ENCODE measurements at places on chromosomes 1 and 21.

- no peak for DNase-seq
These were observed 61.2 kb downstream of the RGS4 start for GRCh38 chr1:163130225-163130856.

GRCh38 chr1:203063287-203063686 is 22.5 kb downstream of the MYOG start:
- no peak for DNase-seq

DNA sequence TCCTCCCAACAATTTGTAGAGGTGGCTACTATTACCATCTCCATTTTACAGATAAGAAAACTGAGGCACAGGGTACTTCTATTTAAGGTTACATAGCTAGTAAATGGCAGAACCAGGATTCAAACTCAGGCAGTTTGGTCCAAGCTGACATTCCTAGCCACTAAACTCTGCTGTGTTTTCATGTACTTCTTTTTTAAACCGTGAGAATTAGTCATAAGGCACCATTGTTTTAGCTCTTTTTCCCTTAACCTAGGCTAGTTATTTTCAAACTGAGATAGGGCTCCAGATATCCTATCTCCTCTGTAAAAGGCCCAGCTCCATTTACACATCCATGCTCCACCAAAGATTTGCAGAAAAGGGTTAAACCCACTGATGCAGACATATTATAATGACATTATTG is 92.9 kb downstream of the PTPN14 start:
- no peak for DNase-seq

DNA sequence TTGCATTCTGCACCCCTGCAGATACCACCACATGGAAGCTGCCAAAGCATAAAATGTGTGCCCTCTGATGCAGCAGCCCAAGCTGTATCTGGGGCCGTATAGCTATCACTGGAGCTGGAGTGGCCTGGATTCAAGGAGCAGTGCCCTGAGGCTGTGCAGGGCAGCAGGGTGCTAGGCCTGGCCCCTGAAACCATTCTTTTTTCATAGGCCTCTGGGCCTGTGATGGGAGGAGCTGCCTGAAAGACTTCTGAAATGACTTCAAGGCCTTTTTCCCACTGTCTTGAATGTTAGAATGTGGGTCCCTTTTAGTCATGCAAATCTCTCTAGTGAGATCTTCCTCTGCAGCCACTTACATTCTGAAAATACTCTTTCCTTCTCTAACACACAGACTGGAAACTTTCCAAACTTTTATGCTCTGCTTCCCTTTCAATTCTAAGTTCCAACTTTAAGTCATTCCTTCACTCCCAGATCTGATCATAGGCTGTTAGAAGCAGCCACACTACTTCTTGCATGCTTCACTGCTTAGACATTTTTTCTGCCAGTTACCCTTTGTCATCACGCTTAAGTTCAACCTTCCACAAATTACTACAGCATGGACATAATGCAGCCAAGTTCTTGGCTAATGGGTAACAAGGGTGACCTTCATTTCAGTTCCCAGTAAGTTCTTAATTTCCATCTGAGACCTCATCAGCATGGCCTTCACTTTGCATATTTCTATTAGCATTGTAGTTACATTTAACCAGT is 42.4 kb downstream of the DRAM2 start:
- DNase-seq = no peak

DNA sequence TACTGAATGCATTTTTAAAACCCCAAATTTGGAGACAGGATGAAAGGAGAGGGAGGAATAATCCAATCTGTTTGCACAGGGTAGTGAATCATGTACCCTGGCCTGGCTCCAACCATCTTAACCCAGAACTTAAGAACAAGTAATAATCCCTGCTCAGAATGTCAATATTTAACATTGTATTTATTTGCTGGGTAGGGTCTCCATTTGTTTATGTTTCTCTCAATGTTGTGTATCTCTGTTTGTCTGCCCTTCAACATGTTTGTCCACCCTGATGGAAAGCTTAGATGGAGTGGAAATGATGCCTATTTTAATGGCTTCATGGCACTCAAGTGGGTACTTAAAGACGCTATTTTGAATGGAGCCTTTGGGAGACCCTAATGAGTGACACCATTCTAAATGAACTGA is 54.4 kb upstream of the CDC42BPA start:
- DNase-seq = no peak

DNA sequence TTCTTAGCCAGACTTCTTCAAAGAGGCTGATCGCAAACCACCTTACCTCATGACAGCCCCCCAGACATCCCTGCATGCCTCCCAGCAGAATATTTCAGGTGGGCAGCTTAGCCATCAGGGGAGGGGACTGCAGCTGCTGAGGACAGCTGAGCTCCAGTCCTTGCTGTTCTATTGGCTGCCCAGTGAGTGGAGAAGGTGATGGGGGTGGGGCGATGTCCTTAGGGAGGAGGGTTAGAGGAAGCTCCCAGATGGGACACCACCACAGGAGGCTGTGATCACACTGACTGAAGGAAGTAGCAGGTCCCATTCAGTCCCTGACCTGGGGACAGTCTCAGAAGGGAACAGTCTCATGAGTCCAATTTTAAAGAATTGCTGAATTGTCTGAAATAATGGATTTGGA is 38.3 kb downstream of the GJA5 start:
- DNase-seq = no peak

DNA sequence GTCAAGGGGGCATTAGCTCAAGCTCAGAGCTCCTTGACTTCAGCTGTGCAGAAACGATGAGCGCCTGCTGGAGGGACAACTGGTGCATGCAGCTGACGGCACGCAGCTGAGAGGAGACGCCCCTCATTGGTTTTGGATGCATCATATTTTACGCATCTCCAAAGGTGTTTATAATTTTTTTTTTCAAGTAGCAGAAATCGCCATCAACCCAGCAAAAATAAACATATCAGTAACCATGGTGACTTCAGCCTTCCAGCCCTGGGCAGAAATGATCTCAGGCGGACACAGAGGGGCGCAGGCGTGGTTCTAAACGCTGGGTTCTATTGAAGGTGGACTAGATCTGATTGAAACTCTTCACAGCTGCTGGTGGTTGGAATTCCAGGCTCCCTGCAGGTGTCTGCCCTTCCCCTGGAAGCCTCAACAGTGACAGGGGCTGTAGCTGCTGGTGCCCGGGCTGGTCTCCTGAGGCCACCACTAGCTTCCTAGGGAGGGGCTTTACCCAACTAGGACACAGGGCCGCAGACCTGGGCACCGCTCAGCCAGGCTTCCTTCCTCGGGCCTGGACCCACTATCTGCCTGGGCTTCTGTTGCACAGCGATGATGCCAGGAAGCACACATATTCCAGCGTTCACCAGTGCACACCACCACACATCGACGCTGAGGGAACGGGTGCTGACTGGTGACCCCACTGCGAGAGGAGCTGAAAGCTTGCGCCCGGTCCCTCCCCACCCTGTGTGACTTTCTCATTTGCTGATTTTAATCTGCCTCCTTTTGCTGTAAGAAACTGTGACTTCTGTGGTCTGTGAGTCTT is 63.7 kb upstream of the ABCG1 start:
- no peak for DNase-seq

- DNase-seq = no peak
These were observed 155.6 kb downstream of the PRDM2 start for GRCh38 chr1:13855554-13855953.

- DNase-seq = no peak
These were observed 225.7 kb upstream of the KCNK2 start for GRCh38 chr1:214856843-214857242.

All from KBM-7 (cell line).